GDM1 (cell line): ENCODE measurements at places on chromosomes 3 and 15.
A peak's percentile ranks its signal among the peaks of the same experiment; 100 is the strongest.

DNA sequence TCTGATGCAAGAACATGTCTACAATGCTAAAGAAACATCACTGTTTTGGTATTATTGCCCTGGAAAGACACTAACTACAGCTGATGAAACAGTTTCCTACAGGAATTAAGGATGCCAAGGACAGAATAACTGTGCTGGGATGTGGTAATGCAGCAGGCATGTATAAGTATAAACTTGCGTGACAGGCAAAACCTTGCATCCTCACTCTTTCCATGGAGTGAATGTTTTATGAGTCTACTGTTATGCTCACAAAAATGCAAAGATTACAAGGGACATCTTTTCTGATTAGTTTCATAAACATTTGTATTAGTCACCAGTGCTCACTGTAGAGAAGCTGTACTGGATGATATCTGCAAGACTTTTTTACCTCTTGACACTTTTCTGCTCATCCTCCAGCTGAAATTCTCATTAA lies 143.6 kb downstream of the NAALADL2 start:
- no peak for DNase-seq

GRCh38 chr3:152105446-152105845 lies 163.3 kb upstream of the MBNL1 start:
- no peak for DNase-seq

DNA sequence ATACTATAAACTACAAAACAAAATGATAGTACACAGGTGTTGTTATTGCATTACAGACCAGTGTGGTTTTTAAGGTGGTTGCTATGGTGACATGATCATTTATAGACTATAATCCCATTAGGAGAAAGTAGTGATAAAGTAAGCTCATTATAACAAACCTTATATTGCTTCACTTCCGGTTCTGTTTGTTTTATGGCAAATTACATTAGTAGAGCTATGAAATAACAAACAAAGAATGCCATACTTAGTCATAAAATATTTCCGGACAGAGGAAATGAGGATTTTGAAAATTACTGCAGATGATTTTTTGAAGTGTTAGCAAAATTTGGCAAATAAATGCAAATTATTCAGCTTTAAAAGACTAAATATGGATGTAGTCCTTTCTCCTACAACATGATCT lies 640.4 kb upstream of the ARPP21 start:
- no peak for DNase-seq

DNA sequence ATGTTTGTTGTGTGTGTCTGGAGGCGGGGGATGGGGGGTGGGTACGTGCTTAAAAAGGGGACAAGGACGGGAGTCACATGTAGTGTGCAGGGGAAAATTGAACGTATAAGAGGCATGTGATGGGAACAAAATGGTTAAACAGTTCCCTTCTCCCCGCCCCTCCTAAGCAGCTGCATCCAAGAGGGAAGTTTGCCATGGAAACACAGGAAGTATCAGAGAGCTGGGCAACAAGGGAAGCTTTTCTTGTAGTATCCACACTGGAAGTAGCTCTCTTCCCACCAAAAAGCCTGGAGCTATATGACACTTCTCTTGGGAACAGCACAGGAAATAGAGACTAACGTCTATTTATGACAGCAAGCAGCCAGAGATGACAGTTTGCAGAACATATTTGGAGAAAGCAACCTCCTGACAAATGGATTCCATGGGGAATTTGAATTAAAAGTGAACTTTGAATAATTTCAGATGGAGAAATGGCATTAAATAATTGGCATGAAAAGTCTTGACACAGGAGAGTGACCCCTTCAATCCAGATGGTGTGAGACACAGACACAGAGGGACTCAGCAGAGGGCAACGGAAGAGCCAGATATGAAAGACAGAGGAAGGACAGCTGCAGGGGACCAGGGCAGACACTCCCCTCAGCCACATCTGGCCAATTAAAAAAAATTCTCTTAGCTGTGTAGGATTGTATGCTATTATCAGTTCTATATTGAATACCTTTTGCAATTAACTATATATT lies 294.2 kb upstream of the TBL1XR1 start:
- DNase-seq = no peak

GRCh38 chr15:41971089-41971894 lies 1.1 kb downstream of the EHD4 start:
- peak; percentile 34 for DNase-seq

DNA sequence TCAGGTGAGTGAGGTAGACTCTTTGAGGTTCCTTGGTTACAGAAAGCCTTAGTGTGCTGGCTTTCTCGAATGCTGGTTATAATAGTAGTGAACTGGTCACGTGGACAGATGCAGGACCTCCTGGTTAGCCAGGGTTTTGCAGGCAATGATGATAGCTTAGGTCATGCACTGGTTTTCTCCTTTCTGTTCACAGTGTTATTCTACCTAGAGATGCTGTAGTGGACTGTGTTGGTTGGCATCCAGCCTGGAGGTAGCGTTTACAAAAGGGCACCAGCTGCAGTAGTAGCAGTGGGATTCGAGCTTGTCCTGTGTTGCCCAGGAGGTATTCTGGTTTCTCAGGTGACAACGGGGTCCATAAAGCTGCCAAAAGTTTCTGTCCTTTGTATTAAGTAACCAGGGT lies 27.0 kb downstream of the PCCB start:
- DNase-seq = no peak

DNA sequence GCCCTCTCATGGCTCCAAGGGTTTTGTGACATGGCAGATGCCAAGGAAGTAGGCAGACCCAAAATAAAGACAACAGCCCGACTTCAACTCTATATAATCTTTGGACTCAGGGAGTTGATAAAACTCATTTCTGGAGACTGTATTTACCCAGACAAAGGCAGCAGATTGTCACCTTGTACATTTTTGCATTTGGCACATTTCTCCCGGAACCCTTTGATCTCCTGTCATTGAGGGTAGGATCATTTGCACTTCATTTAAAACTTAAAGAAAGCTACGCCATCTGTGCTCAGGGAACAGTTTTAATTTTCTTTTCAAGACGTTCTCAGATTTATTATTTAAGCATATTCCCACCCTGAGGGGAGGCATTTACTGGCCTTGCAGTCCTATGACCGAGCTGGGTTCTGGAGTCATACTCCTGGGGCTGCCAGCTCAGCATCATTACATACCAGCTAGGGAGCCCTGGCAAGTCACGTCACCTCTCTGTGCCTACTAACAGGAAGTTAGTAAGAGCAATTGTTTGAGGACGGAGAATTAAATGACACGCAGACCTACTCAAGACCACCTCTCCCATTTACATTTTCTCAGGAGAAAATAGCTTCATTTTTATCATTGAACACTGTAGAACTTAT lies 5.9 kb downstream of the CDCP1 start:
- no peak for DNase-seq

- no peak for DNase-seq
Observed at GRCh38 chr3:8504611-8504973, 3.0 kb downstream of the LMCD1 start.

DNA sequence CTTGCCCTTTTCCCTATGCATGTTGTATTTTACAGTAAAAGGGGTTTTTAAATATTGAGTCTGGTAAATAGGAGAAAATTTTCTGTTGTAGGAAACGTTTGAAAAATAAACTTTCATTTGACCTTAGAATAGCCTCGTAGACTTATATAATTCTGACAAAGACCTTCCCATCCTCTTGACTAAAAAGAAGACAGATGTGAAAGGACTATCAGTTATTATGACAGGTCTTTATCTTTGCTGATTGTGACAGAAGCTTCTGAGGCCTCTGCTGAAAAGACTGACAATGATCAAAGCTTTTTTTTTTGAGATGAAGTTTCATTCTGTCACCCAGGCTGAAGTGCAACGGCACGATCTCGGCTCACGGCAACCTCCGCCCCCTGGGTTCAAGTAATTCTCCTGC lies 24.2 kb downstream of the C2CD4A start:
- no peak for DNase-seq
